ENCODE measurements at places on chromosomes 1 and 21.

- DNase-seq = no peak
Observed at GRCh38 chr1:6162773-6163172, 17.3 kb downstream of the CHD5 start.

- no peak for DNase-seq
Observed at GRCh38 chr1:2353551-2354438, 37.6 kb downstream of the MORN1 start.

DNA sequence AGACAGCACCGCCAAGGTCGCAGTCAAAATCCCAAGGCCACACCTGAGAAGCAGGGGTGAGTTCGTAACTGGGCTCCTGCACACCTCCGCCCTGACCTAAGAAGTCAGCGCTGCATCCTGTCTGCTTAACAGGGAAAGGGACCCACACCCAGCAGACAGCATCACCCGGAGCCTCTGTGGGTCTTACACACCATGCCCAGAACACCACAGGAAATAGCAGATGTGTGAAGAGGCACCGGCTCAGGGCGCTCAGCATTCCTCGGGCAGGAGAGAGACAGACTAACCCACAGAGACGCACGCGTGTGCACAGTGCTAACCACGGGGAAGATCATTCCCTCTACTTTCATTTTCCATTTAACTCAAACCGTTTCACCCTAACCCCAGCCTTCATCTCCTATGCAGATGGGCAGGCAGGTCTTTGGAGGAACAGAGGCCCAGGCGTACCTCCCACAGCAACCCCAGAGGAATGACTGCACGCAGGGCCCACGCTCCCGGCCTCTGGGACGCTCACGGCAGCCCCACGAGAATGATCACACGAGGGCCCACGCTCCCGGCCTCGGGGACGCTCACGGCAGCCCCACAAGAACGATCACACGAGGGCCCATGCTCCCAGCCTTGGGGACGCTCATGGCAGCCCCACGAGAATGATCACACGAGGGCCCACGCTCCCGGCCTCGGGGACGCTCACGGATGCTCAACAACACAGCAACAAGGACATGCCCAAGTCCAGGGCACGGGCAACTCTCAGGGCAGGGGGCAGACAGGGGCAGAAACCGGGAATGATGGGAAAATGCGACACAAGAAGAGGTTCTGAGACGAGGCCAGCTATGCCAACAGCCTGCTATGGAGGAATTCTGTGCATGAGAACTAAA is 20.9 kb downstream of the POFUT2 start:
- no peak for DNase-seq

DNA sequence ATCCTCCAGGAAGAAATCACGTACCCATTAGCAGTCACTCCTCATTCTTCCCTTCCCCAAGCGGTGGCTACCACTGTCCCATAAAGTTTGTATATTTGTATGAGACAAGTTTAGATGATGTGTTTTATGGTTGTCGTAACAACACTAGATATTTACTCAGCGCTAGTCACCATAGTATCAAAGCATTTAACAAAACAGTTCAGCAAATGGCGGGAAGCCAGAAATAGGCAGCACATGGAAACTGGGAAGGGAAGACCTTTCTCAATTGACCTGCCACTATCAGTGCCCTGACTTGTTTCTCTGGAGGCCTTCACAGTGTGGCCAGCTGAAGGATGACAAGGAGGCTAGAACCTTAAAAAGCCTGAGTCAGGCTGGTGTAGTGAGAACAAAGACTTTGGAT is 31.1 kb downstream of the CNST start:
- no peak for DNase-seq

DNA sequence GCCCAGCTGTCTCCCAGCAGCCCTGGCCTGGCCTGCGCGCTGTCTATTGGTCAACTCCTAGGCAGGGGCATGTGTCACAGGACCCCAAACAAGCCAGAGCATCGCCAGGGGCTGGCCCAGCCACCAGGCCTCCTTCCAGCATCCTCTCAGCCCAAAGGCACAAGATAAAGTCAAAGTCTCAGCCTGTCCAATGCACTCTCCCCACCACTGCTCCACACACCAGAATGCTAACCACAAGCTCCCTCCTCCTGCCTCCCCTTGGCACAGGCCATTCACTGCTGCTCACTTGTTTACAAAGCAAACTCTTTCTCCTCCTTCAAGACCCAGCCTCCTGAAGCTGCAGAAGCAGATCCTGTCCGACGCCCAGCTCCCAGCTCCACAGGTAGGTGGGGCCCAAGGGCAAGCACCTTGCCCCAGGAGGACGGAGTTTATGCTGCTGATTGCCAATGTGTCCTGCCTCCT is 133.4 kb downstream of the DMRTB1 start:
- no peak for DNase-seq

GRCh38 chr1:218823291-218823900 is 350.3 kb upstream of the LYPLAL1 start:
- DNase-seq = no peak
